Uterus (tissue), 4 donors: ENCODE measurements at places on chromosomes 7 and 10.

- DNase-seq, result no peak
Measured at GRCh38 chr7:41306486-41306885, 396.4 kb downstream of the INHBA start.

- DNase-seq, result no peak
Measured at GRCh38 chr10:1567742-1568495, 169.4 kb downstream of the ADARB2 start.

GRCh38 chr7:45938626-45939302 lies 17.7 kb upstream of the IGFBP3 start:
- no peak for DNase-seq

GRCh38 chr10:99779335-99779734 lies 3.1 kb upstream of the ABCC2 start:
- no peak for DNase-seq

GRCh38 chr10:15163253-15163828 lies 5.2 kb downstream of the NMT2 start:
- no peak for DNase-seq

- no peak for DNase-seq
Measured at GRCh38 chr10:102542800-102543418, 39.1 kb downstream of the SUFU start.

DNA sequence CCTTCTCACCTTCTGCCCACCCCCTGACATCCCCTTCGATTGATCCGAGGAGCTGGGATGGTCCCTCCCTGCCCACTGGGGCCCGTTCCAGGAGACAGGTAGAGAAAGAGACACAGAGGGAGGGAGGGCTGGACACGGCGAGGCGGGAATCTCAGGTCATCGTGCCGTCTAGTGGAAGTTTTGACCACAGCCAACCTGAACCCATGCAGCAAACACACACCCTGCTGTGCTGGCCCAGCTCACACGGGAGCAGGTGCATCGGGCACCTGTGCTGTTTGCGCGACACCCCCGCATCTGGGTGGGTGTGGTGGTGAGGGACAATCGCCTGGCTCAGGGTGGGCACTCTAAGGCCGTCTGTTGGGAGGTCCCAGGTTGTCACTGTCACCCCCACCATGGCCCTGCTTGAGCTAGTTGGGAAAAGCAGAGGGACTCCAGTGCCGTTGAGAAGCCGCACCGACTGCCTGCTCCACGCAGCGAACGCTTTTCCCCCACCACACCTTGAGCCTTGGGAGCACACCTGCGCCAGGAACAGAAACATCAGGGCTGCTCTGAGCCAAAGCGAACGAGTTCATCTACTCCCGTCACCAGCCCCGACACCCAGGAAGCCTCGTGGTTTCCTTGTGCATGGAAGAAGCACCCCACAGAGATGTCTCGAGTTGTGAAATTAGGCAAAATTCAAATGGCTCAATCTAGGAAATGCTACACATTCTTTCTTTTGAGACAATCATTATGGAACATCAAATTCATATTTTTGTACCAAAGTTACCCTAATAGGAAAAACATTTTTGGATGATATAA lies 285.8 kb downstream of the DNAJB6 start:
- no peak for DNase-seq
